NCI-H1092 (cell line): ENCODE measurements at places on chromosomes 11 and 22.

GRCh38 chr22:47210112-47210657, 447.7 kb downstream of the TBC1D22A start:
- no peak for DNase-seq

- DNase-seq, result peak; percentile 73
These were observed 2.3 kb upstream of the FOLR1 start for GRCh38 chr11:72189455-72190250.

DNA sequence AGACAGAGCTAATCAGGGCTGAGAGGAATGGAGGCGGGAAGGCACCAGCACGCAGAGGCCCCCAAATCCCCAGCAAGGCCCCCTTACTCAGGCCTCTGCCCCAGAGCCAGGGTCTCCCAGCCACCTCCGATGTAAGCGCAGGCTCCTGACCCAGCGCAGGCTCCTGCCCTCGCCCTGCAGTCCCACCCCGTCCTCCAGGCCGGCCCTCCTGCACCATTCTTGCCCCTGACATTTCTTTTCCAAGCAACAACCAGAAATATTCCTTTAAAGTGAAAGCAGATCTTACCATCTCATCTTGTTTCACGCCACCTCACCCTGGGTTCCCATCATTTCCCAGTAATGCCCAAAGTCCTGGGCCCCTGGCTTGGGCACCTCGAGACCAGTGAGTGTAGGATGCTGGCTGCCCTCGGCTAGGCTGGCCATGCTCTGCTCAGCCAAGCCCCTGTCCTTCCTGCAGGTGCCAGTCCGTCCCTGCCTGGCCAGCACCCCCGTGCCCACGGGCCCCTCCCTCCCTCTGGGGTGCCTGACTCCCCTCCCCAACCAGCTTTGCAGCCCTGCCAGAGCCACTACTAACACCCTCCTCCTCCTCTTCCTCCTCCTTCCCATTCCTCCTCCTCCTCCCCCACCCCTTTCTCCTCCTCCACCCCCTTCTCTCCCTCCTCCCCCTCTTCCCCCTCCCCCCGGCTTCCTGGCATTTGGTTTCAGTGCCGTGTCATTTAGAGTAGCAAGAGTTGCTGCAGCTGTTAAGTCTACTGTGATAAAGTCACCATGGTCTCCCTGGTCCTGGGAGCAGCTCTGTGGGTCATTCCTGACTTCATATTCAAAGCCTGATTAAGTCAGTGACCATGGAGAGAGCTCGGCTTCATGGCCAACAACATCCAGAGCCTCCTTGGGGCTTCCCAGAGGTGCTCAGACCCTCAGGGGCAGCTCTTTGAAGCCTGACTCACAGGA, 78.7 kb downstream of the PIWIL3 start:
- DNase-seq, result no peak

GRCh38 chr11:134939905-134940304, 527.9 kb upstream of the B3GAT1 start:
- no peak for DNase-seq

DNA sequence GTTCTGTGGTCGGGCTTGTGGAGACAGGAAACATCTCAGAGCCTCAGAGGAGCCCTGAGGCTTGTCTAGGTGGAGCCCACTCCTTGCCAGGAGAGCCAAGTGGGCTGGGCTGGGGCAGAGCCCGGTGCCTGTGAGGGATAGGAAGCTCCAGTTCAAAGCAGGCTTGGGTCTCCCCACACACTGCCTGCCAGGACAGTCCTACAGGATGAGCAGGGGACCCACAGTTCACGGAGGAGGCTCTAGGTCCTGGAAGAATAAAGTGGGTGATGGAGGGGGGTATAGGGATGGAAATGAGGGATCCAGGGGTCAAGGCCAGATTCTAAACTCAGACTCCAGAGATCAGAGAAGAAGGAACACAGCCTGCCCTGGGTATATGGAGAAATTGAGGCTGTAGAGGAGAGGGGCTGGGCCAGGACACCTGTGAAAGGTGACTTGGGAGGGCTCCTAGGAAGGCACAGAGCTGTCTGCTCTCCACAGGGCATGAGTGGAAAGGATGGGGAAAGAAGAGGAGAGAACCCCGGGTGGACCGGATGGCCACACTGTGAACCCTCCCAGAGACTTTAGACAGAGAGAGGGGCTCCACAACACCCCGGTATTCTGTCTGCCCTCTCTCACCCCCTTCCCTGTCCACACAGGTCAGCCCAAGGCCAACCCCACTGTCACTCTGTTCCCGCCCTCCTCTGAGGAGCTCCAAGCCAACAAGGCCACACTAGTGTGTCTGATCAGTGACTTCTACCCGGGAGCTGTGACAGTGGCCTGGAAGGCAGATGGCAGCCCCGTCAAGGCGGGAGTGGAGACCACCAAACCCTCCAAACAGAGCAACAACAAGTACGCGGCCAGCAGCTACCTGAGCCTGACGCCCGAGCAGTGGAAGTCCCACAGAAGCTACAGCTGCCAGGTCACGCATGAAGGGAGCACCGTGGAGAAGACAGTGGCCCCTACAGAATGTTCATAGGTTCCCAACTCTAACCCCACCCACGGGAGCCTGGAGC, 7.4 kb downstream of the IGLL5 start:
- no peak for DNase-seq

- no peak for DNase-seq
These were observed 18.5 kb upstream of the TH start for GRCh38 chr11:2189938-2190656.

- no peak for DNase-seq
These were observed 76.1 kb upstream of the RTL6 start for GRCh38 chr22:44574057-44574639.

GRCh38 chr11:86246293-86246675, 1.7 kb downstream of the EED start:
- no peak for DNase-seq

GRCh38 chr11:86199354-86199753, 45.2 kb upstream of the EED start:
- no peak for DNase-seq
